Uterine smooth muscle cell (primary cell): ENCODE measurements at places on chromosomes 3 and 15. TPM values are rescaled to one million over a fixed set of nuclear protein-coding genes. Genes with fewer than 3 reads are reported as not detected.

Gene CCR3
- total RNA-seq, result not detected in 2 replicates

Gene HGD
- 0.33 TPM in 1 of 2 replicates, not detected in the other for total RNA-seq

Gene SPSB4
- not detected in 2 replicates for total RNA-seq

Gene RBP2
- not detected in 2 replicates for total RNA-seq

Gene PDE8A
- 26.7 and 27.9 TPM in 2 replicates for total RNA-seq

Gene GOLGA8T
- not detected in 2 replicates for total RNA-seq

Gene AMT
- 0.50 and 0.66 TPM in 2 replicates for total RNA-seq

Gene SENP8
- 2.5 and 2.7 TPM in 2 replicates for total RNA-seq

Gene LRRN1
- not detected in 2 replicates for total RNA-seq

Gene FES
- total RNA-seq, result 33.5 and 38.1 TPM in 2 replicates

Gene HOMER2
- total RNA-seq, result 5.8 and 11.0 TPM in 2 replicates

Gene ZIC1
- total RNA-seq, result not detected in 2 replicates
